HFFc6 (cell line): ENCODE measurements at places on chromosomes 3 and 15. TPM values are rescaled to one million over a fixed set of nuclear protein-coding genes. Genes with fewer than 3 reads are reported as not detected.

AGBL1 gene
- not detected in 2 replicates for total RNA-seq

COLQ gene
- 0.18 to 0.30 TPM (median 0.23 TPM) in 3 replicates for total RNA-seq

UPK1B gene
- total RNA-seq = not detected in 3 replicates

MESP2 gene
- 0.46 TPM in 1 of 3 replicates, not detected in the others for total RNA-seq

SLC38A3 gene
- not detected in 3 replicates for total RNA-seq

UROC1 gene
- not detected in 3 replicates for total RNA-seq

PLSCR2 gene
- not detected in 3 replicates for total RNA-seq

SCN10A gene
- total RNA-seq = not detected in 3 replicates

CFAP91 gene
- not detected in 3 replicates for total RNA-seq

IL17RC gene
- 19.9 to 31.1 TPM (median 28.1 TPM) in 3 replicates for total RNA-seq

DNA sequence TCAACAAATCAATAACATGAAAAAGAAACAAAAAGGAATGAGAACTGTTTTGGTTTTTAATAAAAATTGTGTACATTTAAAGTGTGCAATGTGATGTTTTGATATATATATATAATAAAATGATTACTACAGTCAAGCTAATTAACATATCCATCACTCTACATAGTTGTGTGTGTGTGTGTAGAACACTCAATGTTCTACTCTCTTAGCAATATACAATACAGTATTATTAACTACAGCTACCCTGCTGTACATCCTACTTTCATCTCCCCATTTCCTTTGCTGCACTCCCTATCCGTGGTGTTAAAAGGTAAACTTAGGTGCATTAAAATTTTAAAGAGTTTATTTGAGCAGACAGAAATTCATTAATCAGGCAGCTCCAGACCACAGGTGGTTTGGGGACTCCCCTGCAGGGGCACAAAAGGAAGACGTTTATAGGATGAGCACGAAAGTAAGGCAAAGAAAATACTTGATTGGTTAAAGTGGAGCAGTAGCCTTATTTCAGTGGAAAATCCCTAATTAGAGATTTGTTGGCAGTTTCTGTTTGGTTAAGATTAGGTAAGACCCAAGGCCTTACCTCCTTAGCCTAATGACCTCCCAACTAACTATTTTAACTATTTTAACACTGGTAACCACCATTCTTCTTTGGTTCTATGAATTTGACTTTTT is 61.8 kb upstream of the SNRK start:
- H3K27ac ChIP-seq = no peak overlapping the region
- DNase-seq = no peak
- H3K4me3 ChIP-seq = no peak overlapping the region
- peaks cover 15% of the 10 kb centered on the region for H3K36me3 ChIP-seq

GRCh38 chr3:193262707-193263106 is 21.7 kb downstream of the PLAAT1 start:
- no peak overlapping the region for H3K4me3 ChIP-seq
- no peak for DNase-seq
- no peaks in the 10 kb centered on the region for H3K27me3 ChIP-seq
- H3K27ac ChIP-seq = no peak overlapping the region

DNA sequence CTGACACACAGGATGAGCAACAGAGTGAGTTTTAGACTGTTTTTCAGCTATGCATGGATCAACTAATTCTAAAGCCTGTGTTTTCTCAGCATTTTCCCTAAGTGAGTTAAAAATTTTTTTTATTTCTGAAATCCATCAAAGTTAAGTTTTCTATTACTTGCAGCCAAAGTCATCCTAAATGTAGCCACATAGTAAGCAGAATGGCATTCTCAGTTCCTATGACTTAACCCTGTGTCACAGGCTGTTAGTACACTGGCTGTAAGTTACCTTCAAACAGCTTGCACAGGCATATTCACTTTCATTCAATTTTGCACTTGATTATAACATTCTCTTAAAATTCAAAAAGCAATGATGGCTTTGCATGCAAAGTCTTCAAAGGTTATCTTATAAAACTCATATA is 368.2 kb downstream of the OCA2 start:
- no peak overlapping the region for H3K27ac ChIP-seq
- DNase-seq = no peak
- 0 out of 2 replicates have a peak, but pooled peaks cover under 1% of the 10 kb centered on the region for H3K27me3 ChIP-seq
- H3K4me1 ChIP-seq = peaks cover 35% of the 10 kb centered on the region; the same call in 1 of the 2 replicates

DNA sequence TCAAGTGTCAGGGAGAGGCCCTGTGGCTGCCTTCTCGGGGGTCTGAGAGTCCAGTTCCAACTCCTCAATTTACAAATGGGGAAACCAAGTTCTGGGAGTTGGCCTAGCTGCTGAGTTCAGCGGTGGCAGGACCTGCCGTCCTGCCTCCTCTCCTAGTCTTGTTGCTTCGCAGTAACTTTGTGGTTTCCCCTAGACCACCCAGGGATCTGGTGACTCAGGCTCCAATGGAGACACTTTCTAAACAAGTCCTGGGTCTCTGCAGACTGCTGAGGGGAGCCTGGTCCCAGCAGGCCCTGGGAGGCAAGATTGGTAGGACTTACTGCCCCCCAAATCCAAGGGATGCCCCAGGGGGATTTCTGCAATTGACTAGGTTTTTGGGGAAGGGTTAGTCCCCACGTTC is 83.6 kb downstream of the SMAD6 start:
- H3K27ac ChIP-seq = peak overlapping the region; percentile 51
- peaks cover 9% of the 10 kb centered on the region for H3K36me3 ChIP-seq
- H3K4me3 ChIP-seq = no peak overlapping the region
- peaks cover 63% of the 10 kb centered on the region for H3K4me1 ChIP-seq

- H3K27me3 ChIP-seq = no peaks in the 10 kb centered on the region
- peak overlapping the region; percentile 81 for H3K27ac ChIP-seq
- H3K36me3 ChIP-seq = peaks cover 3% of the 10 kb centered on the region; the same call in 1 of the 2 replicates
- peak; percentile 72 for DNase-seq
- peaks cover 35% of the 10 kb centered on the region for H3K4me1 ChIP-seq
Observed at GRCh38 chr3:69182588-69183316, 60.4 kb upstream of the LMOD3 start.

DNA sequence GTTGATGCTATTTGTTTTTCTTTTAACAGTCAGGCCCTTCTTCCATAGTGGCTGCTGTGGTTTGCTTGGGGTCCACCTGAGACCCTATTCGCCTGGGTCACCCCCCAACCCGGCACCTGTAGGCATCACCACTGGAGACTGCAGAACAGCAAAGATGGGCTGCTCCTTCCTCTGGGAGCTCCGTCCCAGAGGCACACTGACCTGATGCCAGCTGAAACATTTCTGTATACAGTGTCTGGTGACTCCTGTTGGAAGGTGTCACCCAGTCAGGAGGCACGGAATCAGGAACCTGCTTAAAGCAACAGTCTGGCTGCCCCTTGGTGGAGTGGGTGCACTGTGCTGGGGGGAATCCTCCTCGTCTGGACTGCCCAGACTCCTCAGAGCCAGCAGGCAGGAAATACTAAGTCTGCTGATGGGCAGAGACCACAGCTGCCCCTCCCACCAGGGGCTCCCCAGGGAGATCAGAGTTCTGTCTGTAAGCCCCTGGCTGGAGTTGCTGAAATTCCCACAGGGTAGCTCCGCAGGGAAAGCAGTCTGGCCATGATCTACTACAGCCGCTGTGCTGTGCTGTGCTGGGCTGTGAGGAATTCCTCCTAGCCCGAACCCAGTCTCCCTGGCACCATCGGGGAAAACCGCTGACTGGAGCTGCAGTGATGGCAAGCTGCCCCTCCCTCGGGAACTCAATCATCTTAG is 248.2 kb downstream of the TBC1D5 start:
- peaks cover 17% of the 10 kb centered on the region for H3K36me3 ChIP-seq
- H3K4me3 ChIP-seq = no peak overlapping the region

- no peak for DNase-seq
- H3K4me3 ChIP-seq = no peak overlapping the region
- no peaks in the 10 kb centered on the region; the same call in 1 of the 2 replicates for H3K36me3 ChIP-seq
Observed at GRCh38 chr3:6640907-6641306, 220.0 kb upstream of the GRM7 start.

DNA sequence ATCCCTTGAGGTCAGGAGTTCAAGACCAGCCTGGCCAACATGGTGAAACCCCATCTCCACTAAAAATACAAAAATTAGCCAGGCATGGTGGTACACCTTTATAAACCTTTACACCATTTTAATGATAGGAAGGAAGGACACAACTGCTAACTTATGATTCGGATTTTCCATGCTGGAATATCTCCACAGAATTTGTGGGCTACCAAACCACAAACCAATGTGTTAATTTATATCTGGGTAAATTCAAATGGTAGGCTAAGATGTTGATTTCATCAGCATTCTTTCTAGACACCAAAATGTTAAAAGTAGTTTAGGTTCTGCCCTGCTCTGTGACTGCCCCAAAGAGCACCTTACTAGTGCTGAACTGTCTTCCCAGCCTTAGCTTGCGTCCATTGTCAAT is 72.8 kb downstream of the POLQ start:
- peaks cover 18% of the 10 kb centered on the region for H3K36me3 ChIP-seq
- no peaks in the 10 kb centered on the region; the same call in 1 of the 2 replicates for H3K27me3 ChIP-seq
- no peak overlapping the region for H3K4me3 ChIP-seq
- H3K27ac ChIP-seq = no peak overlapping the region
- peaks cover 22% of the 10 kb centered on the region for H3K4me1 ChIP-seq
- DNase-seq = no peak

DNA sequence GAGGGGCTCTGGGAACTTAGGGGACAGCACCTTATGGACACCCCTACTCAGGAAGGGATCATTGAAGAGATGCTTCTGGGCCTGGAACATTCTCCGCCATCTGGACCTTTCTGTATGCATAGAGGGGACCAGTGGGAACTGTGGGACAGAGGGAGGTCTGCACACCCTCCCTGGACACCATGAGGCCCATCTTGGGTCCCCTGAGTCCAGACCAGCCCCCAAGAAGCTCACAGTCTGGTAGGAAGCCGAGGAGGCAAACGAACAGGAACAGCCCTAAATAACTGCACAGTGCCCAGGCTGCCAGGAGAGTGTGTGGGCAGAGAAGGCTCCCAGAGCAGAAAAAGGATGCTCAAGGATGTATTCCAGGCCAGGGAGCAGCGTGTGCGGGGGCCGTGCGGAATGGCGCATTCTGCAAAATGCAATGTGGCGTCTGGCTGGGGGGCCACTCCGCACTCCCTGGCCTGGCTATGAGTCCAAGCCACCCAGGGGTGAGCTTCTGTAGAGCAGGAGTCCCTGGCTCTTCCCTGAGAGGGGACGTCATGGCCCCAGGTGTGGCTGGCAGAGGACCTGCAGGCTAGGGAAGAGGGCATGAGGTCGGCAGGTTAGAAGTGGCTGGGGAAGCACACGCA is 24.5 kb upstream of the KLF13 start:
- H3K4me3 ChIP-seq = no peak overlapping the region
- no peak overlapping the region for H3K27ac ChIP-seq
- H3K4me1 ChIP-seq = no peaks in the 10 kb centered on the region
- no peaks in the 10 kb centered on the region for H3K36me3 ChIP-seq
- DNase-seq = no peak
- peaks cover 27% of the 10 kb centered on the region for H3K27me3 ChIP-seq

DNA sequence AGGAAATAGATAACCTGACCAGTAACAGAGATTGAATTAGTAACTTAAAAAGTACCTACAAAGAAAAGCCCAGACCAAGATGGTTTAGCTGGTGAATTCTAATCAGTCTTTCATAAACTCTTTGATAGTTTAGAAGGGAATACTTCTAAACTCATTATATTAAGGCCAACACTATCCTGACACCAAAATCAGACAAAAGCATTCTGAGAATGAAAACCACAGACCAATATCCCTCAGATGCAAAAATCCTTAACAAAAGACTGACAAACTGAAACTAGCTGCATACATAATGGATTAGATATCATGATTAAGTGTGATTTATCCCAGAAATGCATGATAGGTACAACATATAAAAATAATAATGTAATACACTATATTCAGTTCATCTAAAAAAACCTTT is 115.6 kb downstream of the RFX7 start:
- peaks cover 68% of the 10 kb centered on the region for H3K36me3 ChIP-seq
- no peak for DNase-seq
- peaks cover 1% of the 10 kb centered on the region; the same call in 1 of the 2 replicates for H3K27me3 ChIP-seq
- H3K4me3 ChIP-seq = no peak overlapping the region
- no peak overlapping the region for H3K27ac ChIP-seq

GRCh38 chr3:152843955-152844354 is 9.0 kb downstream of the P2RY1 start:
- no peaks in the 10 kb centered on the region for H3K4me1 ChIP-seq
- H3K36me3 ChIP-seq = peaks cover 4% of the 10 kb centered on the region; the same call in 1 of the 2 replicates
- DNase-seq = no peak
- H3K4me3 ChIP-seq = no peak overlapping the region

GRCh38 chr3:72617424-72618024 is 230.7 kb downstream of the SHQ1 start:
- no peaks in the 10 kb centered on the region for H3K4me1 ChIP-seq
- no peak for DNase-seq
- no peaks in the 10 kb centered on the region for H3K36me3 ChIP-seq
- H3K27me3 ChIP-seq = peaks cover 19% of the 10 kb centered on the region
- no peak overlapping the region for H3K27ac ChIP-seq

DNA sequence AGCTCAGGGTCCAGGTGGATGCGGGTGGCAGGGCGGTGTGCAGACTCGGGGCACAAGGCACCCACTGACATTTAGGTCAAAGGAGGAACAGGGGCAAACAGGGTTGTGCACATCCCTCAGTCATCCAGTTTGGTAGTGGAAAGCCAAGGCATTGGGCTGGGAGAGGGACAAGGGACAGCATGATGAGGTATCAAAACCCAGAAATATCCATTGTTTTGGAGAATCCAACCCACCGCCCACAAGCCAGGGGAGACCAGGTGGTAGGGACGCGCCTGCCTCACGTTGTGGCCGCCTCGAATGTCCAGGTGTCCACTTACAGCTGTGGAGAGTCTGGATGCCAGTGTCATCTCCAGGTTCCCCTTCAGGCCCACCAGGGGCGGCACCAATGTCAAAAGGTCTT is 33.3 kb downstream of the SLC41A3 start:
- H3K4me3 ChIP-seq = no peak overlapping the region
- 0 out of 2 replicates have a peak, but pooled peaks cover 4% of the 10 kb centered on the region for H3K36me3 ChIP-seq
- H3K4me1 ChIP-seq = peaks cover 9% of the 10 kb centered on the region
- H3K27me3 ChIP-seq = no peaks in the 10 kb centered on the region; the same call in 1 of the 2 replicates
- H3K27ac ChIP-seq = no peak overlapping the region

DNA sequence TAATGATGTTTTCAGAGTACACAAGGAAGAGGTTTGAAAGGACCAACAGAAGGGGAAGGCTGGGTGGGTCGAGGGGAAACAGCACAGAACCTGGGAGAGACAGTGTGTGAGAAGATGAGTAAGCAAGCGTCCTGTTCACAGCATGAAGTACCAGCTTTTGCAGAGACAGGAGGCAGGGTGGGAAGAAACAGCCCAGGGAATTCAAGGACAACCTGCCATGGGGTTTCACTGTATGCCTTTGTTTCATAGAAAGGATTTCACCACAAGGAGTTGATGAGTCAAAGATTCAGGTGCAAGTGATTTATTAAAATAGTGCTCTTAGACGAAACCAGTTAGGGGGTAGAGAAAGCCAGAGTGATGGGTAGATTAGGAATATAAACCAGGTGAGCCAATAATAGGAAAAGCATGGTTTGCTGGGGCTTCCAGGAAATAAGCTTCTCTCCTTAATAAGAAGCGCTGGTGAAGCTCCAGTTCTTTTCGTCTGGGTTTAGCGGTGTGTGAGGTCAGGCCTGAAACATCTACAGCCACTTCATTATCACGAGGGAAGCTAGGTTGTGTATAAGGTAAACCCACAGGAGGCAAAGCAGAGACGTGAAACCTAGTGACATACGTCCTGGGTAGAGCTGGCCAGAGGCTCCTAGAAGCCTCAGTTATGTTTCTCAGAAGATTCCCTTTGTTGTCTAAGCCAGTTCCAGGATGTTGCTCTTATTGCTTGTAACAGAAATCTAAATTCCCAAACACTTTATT is 3.9 kb downstream of the HHLA2 start:
- peaks cover 8% of the 10 kb centered on the region for H3K27me3 ChIP-seq
- H3K4me1 ChIP-seq = peaks cover 23% of the 10 kb centered on the region
- no peaks in the 10 kb centered on the region for H3K36me3 ChIP-seq
- no peak for DNase-seq
- no peak overlapping the region for H3K27ac ChIP-seq
